Left cardiac atrium (tissue), 4 donors: ENCODE measurements at places on chromosomes 5 and 9.

GRCh38 chr9:71642056-71642455 is 126.3 kb downstream of the CEMIP2 start:
- no peak for DNase-seq

DNA sequence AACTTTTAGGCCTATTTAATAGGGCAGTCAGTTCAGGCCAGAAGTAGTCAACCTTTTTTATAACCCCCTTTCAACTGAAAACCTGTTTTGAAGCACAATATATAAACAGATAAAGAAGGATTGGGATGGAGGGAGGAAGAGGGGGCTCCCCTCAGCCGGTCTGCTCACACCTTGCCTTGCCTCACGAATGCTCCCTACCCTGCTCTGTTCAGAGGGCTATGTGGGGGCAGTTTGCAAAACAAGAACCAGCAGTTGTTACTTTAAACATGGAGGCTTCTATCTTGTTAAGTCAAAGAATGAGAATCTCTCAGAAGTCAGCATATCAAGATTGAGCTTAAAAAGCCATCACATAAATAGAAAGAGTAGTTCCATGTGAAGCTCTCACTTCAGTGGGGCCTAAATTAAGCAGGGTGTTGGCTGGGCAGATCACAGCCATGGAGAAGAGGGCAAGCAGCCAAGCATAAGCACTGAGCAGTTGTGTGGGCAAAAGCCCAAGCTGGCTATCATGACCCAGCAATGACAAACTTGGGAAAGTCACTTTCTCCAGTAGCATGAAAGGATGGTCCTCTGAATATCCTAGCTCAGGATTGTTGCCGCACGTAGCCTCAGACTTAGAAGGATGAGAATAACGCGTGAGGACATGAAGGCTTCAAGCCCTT is 70.6 kb downstream of the ALDH1A1 start:
- DNase-seq, result peak; percentile 63

- no peak for DNase-seq
These were observed 13.3 kb upstream of the HSDL2 start for GRCh38 chr9:112366591-112366990.

- no peak for DNase-seq
These were observed 13.2 kb downstream of the TTC39B start for GRCh38 chr9:15293804-15294316.

GRCh38 chr9:85077944-85078343 is 408.4 kb downstream of the NTRK2 start:
- no peak for DNase-seq

DNA sequence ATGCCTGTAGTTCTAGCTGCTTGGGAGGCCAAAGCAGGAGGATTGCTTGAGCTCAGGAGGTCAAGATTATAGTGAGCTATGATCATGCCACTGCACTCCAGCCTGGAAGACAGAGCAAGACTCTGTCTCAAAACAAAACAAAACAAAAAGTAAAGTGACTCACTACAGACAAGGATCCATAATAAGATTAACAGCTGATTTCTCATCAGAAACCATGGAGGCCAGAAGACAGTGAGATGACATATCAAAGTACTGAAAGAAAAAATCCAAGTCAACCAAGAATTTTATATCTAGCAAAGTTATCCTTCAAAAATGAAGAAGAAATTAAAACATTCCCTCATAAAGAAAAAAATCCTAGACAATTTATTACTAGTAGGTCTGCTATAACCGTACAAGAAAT is 69.4 kb upstream of the ZBTB43 start:
- DNase-seq, result no peak

DNA sequence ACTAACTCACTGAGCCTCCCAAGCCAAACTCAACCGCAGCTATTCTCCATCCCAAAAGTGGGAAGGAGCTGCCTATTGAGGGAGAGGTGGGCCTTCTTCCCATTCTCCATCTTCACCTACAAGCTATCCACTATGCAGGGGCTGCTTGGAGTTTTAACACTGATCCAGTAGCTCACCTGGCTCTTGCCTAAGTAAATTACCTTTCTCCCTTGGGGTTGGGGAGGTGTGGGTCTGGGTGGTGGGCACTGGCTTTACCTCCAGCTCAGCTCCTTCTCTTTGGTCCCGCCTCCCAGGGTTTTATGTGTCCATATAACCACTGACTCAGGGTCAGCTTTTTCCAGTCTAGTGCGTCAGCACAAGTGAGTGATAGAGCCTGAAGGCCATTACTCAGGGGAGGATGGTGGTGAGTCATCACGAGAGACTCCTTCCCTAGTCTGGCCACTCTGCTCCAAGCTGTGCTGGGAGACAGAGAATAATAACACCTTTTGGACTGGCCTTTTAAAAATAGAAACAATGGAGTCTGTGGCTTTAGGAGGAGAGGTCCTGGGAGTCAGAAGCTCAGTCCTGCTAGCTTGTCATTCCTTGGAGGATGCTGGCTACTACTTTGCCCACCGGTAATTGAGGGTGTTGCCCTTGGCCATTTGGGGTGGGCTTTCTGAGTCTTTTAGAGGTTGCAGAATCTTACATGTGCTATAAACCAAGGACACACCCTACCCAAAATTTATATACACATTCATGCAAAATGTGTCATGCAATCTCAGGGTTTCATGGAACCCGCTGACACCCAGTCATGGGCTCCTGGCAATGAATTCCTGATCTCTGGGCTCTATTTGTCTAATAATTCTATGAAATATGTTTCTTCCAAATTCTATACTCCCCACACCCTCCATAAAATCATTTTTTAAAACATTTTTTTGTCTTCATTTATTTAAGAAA is 35.6 kb upstream of the ATP6V1G1 start:
- peak; percentile 79 for DNase-seq

GRCh38 chr9:138006576-138007233 is 129.1 kb downstream of the CACNA1B start:
- no peak for DNase-seq

GRCh38 chr9:129037767-129038098 is 1.3 kb downstream of the MIGA2 start:
- DNase-seq, result no peak

GRCh38 chr9:26321935-26322334 is 570.7 kb downstream of the CAAP1 start:
- no peak for DNase-seq
